GM20000 (cell line): ENCODE measurements at places on chromosomes 5 and 9.
A peak's percentile ranks its signal among the peaks of the same experiment; 100 is the strongest.

DNA sequence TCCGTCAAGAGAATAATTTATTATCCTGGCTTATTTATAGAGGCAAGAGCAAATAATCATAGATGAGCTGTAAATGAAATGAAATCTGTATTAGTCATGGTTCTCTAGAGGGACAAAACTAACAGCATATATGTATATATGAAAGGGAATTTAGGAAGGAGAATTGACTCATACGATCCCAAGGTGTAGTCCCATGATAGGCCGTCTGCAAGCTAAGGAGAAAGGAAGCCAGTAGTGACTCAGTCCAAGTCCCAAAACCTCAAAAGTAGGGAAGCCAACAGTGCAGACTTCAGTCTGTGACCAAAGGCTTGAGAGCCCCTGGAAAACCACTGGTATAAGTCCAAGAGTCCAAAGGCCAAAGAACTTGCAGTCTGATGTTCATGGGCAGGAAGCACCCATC is 515.9 kb upstream of the CYLC2 start:
- DNase-seq = no peak

- DNase-seq = no peak
Measured at GRCh38 chr5:113179156-113179555, 202.6 kb downstream of the DCP2 start.

- DNase-seq = no peak
Measured at GRCh38 chr9:31146485-31147166, 1237.8 kb upstream of the ACO1 start.

DNA sequence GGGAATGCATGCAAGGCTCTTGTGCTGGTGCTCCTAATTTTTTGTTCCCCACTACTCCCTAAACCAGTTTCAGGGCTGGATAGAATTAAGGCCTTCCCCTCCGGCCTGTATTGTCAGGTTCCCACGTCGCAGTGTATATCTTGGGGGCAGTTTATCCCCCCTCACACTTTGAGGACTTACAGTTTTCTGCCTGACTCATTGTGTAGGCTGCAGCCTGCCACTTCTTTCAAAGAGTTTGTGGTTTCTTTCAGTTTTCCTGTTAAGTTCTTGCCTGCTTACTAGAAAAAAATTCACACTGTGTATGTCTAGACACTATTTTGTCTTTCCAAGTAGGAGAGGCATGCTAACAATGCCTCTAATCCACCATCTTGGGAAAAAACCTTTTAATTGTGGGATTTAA is 28.4 kb upstream of the BTNL3 start:
- no peak for DNase-seq

- no peak for DNase-seq
Measured at GRCh38 chr5:74257645-74258313, 382.7 kb downstream of the ENC1 start.

DNA sequence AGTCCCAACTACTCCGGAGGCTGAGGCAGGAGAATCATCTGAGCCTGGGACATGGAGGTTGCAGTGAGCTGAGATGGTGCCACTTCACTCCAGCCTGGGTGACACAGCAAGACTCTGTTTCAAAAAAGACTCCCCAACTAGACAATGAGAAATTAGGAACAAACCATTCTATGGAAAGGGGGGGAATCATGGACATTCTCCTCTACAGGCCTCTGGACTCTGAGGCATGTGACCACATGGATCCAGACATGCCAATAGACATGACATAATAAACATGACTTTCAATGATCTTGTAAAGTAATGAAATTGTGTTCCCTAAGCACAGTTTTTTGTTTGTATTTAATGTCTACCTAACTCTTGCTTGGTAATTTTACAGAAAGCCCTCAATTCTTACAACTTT is 8.8 kb downstream of the HOMER1 start:
- no peak for DNase-seq

- peak; percentile 30 for DNase-seq
Measured at GRCh38 chr5:17223367-17224185, 6.1 kb downstream of the BASP1 start.

- DNase-seq = peak; percentile 3
Measured at GRCh38 chr5:110625376-110625999, 101.0 kb downstream of the TMEM232 start.

GRCh38 chr5:75046366-75047142 is 5.8 kb downstream of the GCNT4 start:
- no peak for DNase-seq

GRCh38 chr5:1111727-1112289 is at the start of gene SLC12A7:
SLC12A7 (minus strand) TSS chr5:1112063; CDS start chr5:1111991, 72 bp downstream.
- peak; percentile 86 for DNase-seq

DNA sequence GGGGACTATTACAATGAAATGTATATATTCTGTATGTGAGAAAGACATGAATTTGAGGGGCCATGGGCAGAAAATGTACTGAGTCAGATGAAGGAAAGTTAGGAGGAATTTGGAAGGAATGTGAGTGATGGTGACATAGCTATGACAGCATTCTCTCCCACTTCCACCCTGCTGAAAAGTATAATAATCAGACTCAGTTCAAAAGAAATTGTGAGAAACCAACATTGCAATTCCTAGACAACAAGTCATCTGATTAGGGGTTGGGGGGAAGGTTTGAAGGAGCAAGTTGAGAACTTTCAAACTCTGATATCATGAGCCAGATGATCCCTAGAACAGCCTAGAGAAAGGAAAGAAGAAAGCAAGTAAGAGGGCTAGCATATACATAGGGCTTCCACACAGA is 370.6 kb downstream of the DMRTA1 start:
- no peak for DNase-seq

DNA sequence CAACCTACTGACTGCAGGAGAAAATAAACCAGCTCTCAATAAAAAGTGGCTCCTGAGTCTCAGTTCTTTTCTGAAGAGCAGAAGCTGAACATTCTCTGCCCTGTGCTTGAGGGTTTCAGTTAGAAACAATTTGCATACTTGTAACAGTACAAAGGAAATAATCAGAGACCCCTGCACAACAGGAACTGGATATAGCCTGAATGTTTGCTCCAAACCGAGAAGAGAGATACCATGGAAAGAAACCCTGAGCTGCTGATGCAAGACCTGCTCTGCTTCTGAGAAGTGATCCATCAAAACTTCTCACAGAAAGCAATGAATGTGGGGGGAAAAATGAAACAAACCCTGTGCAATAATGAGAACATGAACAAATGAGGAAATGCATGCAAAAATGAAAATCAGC is 592.9 kb downstream of the SEMA5A start:
- DNase-seq = peak; percentile 7

DNA sequence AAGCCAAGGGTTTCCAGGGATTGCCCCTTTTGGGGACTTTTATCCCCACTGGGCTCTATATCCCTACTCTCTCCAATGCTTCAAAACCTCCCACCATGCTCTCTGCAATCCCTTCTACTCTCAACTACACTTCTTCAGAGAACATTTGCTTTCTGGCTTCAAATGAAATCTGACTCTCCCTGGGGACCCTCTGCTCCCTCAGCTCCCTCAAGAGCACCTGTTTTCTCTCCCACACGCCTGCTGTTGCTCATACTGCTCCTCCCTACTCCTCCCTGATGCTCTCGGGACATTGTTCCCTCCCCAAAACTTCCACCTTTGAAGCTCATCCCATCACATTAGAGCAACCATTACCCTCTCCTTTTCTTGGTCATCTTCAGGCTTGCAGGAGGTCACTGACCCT is 344.9 kb downstream of the CDK5RAP2 start:
- DNase-seq = no peak

DNA sequence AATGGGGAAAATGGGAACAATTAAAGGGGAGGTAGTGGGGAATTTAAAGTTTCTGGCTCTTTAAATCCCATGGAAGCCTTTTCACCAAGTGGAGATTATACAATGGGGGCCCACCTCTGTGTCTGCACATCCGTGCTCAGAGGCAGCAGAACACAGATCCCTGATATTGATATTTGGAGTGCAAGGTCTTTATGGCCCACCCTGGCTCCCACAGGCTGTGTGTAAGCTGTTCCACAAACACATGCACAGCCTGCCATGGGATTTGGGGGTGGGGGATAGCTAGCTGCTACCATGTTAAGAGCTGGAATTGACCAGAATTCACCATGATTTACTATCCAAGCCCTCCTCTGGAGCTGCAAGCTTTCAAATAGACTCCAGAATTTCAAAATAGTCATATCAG is 55.9 kb downstream of the RASGEF1C start:
- DNase-seq = no peak

- no peak for DNase-seq
Measured at GRCh38 chr5:111514087-111514486, 1.8 kb upstream of the STARD4 start.

GRCh38 chr9:125407974-125408900 is 146.6 kb downstream of the GAPVD1 start:
- peak; percentile 95 for DNase-seq

DNA sequence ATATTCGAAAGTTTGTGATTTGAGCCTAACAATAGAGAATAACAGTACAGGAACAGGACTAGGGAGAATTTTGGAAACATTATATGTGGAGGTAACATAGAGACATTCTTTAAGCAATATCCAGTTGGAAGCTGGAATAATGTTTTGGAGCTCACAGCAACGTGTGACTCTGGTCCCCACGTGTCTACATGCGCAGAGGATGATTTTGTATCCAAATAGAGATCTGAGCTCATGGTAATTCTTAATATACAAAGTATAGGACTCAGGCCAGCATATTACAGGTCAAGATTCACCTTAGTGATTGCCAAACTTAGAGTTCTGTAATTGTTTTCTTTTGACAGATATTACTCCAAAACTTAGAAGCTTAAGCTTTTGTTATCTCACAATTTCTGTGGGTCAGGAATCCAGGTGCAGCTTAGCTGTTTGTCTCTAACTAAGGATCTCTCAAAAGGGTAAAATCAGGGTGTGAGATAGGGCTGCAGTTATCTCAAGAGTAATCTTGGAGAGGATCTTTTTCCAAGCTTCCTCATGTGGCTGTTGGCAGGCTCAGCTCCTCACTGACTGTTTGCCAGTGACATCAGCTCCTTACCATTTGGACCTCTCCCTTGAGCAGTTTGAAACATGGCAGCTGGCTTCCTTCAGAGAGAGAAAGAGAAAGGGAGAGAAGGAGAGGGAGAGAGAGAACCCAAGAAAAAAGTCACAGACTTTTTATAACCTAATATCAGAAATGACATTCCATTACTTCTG is 272.0 kb upstream of the ZNF462 start:
- DNase-seq = no peak
